ENCODE measurements at places on chromosomes 2 and 18.

GRCh38 chr2:71063216-71063615, 5.2 kb upstream of the NAGK start:
- no peak for DNase-seq

DNA sequence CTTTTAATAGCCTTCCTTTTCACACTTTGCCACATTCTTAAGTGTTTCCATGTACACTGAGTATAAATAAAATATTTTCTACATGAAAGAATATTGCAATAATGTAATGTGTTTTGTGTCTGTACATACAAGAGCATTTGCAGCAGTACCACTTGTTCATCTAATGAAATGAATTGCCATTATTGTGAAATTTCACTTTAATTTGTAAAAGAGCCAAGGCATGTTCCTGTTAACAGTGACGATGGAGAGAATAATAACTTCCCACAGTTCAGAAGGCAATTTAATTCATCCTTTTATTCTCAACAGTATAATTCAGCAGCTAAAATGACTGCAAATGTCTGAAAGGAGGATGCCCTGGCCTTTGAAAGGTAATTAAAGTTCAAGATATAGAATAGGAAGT, 853.9 kb downstream of the LRRTM4 start:
- DNase-seq: no peak

DNA sequence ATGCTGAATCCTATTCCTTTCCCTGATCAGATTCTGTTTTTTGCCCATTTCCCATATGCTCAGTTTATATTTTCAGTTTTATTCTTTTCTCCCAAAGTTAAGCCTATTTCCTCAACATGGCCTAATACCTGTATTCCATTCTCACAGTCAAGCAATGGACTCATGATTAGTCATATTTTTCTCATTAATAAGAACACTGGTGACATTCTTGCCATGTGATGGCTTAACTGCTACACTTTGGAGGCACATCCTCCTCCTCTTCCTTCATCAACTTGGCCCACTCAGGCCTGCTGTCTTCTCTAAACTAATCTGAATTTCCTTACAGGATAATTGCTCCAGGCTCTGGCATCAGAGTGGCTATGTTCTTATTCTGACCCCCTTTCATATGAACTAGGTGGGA, 679.2 kb downstream of the NYAP2 start:
- DNase-seq: no peak

GRCh38 chr2:10223932-10224720, 78.6 kb upstream of the HPCAL1 start:
- no peak for DNase-seq

DNA sequence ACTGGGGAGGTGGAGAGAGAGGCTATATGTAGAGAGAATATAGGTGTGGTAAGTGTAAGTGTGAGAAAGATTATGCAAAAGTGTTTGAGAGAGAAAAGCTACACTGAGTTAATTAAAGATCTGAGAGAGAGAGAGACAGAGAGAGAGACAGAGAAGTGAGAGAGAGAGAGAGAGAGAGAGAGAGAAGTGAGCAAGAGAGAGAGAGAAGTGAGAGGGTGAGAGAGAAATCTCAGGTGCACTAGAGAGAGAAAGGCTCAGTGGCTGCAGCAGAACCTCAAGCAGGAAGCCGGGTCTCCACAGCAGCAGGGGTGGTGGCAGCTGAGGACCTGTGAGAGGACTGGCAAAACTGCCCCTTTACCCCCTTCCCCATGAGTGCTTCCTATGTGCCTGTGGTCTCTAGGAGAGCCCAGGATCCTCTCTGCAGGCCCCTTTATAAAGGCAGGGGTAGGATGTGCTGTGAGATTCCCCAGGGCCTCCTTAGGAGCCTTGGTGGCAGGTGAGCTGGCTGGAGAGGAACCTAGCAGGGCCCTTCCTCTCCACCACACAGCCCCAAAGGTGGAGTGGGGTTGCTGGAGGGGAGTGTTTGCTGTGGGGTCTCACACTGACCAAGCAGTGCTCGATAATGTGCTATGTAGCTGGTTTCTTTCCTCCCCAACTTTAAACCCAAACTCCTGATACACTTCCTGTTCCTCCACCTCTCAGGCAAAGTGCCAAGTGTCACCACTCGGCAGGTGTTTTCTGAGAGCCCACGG, 52.6 kb downstream of the SLC4A5 start:
- DNase-seq: no peak

DNA sequence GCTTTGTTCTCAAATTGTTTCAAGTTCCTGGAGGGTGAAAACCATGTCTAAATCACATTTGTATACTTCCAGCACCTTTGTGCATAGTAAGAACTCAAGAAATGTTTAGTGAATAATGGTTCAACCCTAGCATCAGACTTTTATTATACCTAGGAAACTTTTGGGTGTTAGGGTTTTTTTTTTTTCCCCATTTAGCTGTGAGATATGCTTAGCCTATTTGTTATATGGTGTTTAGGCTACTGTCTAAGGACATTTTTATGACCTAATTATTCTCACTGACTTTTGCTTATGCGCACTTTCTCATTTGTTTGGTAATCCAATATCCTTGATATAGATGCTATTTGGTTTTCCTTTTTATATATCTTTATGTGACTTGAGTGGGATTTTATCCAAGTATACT, 164.7 kb downstream of the PHLPP1 start:
- no peak for DNase-seq

DNA sequence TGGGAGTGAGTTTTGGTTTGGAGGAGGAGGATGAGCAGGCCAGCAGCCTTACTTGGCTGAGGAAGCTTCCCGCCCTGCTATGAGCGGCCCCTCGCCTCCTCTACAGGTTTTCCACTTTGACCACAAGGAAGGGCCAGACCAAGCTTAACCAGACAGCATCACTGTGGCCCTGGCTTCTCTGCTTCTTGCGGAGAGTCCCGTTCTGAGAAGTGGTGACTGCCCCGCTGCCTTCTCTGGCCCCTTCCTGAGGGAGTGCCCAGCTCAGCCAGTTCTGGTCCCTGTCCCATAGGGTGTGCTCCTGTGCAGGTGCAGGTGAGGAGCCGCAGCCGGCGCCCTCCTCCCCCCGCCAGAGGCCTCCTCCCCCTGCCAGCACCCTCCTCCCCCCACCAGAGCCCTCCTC, 101.0 kb downstream of the FAM210A start:
- no peak for DNase-seq

GRCh38 chr2:218327451-218328210, 29.0 kb upstream of the CATIP start:
- no peak for DNase-seq

DNA sequence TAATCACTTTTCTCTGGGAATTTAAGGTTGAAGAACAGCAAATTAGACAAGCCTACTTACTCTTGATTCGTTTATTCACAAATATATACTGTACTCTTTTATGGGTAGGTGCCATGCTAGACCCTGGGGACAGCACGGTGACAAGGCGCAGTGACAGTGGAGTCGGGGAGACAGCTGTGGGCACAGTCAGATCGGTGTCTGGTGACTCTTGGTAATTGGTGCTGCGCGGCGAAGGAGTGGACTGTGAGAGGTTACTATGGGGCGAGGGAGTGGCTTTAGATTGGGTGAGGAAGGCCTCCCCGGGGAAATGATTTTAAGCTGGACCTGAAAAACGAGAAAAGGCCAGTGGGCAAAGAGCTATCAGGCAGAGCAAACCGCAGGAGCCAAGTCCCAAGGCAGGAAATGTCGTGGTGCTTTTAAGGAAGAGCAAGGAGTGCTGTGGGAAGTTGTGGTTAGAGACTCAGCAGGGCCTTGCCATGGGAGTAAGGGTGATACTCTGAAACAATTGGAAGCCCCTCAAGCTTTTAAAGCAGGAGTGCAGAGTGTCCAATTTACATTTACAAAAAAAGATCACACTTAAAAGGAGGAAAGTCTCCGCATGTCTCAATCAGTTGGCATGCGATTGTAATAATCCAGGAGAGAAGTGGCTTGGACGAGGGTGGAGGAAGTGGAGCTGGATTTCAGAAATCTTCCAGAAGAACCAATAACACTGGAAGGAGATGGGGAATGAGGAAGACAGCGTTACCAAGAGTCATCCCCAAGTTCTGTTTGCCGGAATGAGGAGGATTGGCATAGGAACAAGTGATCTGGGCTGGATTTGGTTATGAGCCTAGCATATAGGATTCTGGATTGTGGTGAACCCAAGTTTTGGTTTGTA, 36.1 kb upstream of the TXNDC2 start:
- DNase-seq: no peak

DNA sequence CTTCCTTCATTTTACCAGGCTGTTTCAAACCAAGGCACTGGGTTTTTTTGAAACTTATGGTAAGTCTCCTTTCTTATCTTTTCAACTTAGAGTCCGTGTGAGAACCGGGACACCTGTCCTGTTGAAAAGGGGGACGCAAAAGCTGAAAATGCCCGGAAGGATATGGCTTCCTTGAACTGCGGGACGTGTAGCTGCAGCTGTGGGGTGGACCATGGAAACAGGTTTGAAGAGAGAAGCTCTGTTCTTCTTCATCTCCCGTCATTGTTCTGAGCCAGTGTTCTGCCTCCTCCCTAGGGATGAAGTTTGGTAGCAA, 29.5 kb upstream of the DNAJC27 start:
- DNase-seq: no peak

DNA sequence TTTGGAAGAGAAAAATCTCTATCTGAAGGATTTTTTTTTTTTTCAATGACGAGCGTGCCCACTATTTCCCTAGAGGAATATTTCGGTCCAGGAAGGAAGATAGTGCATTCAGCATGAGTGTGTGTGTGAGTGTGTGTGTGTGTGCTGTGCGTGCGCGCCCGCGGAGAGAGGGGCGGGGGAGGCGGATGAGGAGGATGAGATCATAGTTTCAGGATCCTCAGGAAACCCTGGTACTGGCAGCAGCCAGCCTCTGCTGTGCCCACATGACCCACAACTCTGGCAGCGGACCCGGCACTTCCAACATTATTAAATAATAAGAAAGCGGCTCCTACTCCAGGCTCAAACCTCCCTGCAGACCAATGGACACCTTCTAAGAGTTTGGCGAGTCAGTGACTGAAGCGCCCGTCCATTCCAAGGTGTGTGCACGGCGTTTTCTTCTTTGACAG, 217.0 kb upstream of the DTNA start:
- DNase-seq: peak; percentile 74

DNA sequence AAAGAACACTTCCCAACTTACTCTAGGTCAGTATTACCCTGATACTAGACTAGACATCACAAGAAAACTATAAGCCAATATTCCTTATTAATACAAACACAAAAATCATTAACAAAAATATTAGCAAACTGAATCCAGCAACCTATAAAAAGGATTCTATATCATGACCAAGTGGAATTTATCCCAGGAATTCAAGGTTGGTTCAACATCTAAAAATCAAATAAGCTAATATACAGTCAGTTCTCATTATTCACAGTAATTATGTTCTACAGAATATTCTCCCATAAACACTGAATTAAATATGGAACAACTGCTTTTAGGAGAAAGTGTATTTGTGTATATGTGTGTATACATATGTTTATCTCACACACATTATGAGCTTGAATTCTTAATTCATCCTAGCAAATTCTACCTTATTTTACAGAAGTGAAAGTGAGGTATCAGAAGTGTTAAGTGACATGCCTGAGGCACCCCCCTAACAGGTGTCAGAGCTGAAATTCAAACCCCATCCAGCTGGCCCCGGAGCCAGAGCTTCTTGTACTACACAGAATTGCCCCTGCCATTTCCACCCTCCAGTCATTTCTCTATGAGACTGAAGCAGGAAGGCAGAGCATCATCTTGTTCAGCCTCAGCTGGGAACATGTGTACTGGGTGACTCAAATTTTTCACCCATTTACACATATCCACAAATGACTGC, 77.8 kb downstream of the MALT1 start:
- no peak for DNase-seq

GRCh38 chr18:36759167-36759776, 69.5 kb downstream of the TPGS2 start:
- DNase-seq: no peak

GRCh38 chr2:240752209-240752608, 60.5 kb downstream of the AQP12A start:
- DNase-seq: no peak

- peak; percentile 80 for DNase-seq
Observed at GRCh38 chr2:205657579-205657978, 24.7 kb upstream of the NRP2 start.

GRCh38 chr18:22705328-22705727, 227.8 kb upstream of the RBBP8 start:
- DNase-seq: peak; percentile 89

DNA sequence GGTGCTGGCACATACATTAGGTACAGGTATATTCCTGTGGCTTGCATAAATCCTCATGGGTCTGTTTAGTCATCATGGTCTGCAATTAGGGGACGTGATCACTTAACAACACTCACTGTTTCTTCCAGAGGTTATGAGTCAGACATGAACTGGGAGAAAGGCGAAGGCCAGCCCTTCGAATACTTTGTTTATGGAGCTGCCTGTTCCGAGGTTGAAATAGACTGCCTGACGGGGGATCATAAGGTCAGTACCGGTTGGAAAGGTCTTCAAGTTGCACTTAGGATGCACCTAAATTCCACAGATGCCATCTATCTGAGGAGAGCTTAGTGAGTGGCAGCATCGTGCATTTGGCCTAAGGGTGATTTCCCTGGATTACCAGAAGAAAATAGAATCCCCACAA, 76.9 kb downstream of the AOX1 start:
- DNase-seq: peak; percentile 59

DNA sequence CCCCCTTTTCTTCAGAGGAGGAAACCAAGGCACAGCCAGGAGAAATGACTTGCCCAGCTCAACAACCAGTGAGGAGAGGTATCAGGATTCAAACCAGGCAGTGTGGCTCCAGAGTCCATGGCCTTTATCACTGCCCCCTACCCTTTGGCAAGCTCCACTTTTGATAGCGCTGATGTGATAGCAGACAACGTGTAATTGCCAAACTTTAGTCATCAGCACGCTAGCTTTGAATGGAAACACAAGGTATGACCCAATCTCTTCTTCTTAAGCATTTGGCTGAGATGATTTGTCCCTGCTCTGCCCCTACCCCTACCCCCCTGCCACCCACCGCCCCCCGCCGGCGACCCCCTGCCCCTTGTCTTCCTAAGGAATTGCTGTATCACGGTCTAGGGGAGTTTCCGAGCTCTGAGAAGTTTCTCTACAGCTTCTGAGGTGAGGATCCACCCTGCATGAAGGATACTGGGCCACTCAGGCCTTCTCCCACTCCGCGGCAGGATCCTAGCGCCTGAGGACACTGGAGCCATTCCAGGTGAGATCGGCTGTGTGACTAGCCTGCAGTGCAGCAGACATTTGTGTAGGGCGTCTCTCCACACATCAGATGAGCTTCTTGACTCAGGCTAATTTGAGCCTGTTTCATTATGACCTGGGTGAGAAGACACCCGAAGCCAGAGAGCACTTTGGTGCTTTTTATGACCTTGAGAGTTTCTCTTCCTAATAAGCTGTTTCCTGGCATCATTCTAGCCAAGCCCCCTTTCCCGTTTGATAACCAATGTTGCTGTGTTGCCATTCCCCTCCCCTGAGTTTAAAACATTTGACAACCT, 75.1 kb upstream of the MAP4K4 start:
- DNase-seq: no peak

- no peak for DNase-seq
Observed at GRCh38 chr2:890791-891190, 59.9 kb upstream of the SNTG2 start.

GRCh38 chr2:31012406-31012805, 125.8 kb downstream of the GALNT14 start:
- DNase-seq: no peak

GRCh38 chr18:48761582-48761981, 189.2 kb downstream of the SMAD7 start:
- no peak for DNase-seq

GRCh38 chr2:71558300-71559051, 105.1 kb downstream of the DYSF start:
- no peak for DNase-seq
